Tibial artery (tissue), 4 donors: ENCODE measurements at places on chromosomes 5 and 9.

GRCh38 chr5:95735406-95735805, 4.3 kb downstream of the RHOBTB3 start:
- DNase-seq: no peak

DNA sequence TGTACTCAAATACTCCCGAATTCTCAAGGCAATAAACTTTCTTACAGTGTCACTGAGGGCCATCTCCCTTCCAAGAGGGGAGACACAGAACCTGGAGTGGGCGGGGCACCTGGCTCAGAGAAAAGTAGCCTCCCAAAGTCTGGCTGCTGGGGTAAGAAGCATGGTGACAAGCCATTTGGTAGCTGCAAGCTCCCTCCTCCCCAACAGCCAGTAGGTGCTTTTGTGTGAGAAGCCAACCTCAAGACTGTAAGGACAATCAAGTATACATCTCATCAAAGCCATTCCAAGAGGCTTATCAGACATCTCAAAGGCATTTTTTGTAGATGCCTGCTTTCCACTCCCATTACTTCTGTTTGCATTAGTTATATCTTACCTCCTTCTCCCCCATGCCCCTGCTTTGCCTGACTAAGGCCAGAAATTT, 1.4 kb downstream of the DAB2 start:
- DNase-seq: no peak

DNA sequence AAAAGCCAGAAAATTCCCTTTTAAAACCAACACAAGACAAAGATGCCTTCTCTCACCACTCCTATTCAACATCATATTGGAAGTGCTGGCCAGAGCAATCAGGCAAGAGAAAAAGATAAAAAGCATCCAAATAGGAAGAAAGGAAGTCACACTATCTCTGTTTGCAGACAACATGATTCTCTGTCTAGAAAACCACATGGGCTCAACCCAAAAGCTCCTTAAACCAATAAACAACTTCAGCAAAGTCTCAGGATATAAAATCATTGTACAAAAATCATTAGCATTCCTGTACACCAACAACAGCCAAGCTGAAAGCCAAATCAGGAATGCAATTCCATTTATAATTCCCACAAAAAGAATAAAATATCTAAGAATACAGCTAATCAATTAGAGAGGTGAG, 112.0 kb downstream of the ADAMTSL1 start:
- DNase-seq: no peak

GRCh38 chr9:29775491-29775890, 2202.2 kb upstream of the C9orf72 start:
- DNase-seq: no peak

- DNase-seq: no peak
Measured at GRCh38 chr5:157984611-157985010, 125.7 kb upstream of the CLINT1 start.

DNA sequence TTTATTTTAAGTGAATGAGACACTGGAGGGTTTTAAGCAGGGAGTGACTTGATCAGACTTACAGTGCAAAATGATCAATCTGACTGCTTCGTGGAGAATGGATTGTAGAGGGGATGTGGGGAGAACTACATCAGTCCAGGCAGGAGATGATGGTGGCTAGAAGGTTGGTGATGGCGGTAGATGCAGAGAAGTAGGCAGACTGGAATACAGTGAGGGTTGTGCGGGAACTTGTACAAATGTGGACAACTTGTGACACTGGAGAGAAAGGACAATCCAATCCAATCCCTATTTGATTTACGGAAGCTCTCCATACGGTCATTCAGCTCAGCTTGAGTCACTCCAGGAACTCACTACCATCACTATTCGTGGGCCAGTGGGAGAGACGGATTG, 593 bp downstream of the TIGD6 start:
- no peak for DNase-seq

DNA sequence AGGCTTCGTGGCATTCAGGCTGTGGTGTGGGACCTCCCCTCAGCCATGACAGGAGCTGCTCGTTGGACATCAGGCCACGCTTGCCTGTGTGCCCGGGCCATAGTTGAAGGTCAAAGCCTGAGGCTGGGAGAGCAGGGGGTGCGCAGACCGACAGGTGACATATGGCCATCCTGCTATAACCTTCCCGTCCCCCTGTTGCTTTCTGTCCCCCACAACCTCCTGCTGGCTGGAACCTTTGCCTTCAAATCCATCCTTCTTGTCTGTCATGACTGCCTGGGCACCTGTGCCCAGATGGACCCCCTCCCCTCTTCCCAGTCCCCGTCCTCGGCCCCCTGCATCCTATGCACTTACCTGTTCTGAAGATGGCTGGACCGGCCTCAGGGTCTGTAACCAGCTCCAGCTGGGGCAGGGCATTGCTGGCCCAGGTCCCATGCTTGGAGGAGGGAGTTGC, 83.2 kb downstream of the WNK2 start:
- peak; percentile 18 for DNase-seq

GRCh38 chr5:44001236-44001635, 388.0 kb downstream of the FGF10 start:
- no peak for DNase-seq

- DNase-seq: peak; percentile 61
Measured at GRCh38 chr9:134651226-134651905, 9.8 kb downstream of the COL5A1 start.

DNA sequence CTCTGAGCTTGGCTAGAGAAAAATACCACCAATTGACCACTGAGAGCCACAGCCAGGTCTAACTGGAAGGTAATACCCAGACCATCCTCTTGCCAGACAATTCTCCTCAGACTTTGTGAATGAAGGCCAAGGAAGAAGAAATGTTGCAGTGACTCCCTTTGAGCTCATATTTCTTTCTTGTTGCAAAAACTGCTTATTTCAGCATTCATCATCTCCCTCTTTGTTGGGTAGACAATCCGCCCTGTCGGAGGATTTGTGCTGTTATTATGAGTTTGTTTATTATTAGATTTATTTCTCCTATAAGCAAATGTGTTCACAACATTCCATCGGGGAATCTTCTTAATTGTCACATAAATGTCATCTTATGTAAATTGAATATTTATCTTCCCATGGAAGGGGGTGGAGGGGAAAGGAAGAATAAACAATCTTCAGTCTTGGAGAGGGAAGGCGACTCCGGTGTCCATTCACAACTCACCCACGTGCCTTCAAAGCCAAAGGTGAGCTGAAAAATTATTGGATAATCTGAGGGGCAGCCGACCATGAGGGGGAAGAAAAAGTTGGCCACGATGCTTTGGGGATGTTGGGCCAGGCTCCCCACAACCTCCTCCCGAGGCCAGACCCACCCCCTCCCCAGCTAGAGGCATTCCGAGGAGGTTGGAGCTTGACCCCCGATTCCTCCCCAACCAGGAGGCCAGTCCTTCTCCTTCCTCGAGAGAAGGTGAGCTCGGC, 1.8 kb upstream of the JADE2 start:
- no peak for DNase-seq

- DNase-seq: no peak
Measured at GRCh38 chr5:67643536-67643935, 446.9 kb upstream of the CD180 start.

GRCh38 chr5:133825631-133826289, 142.7 kb downstream of the C5orf15 start:
- DNase-seq: peak; percentile 58

- no peak for DNase-seq
Measured at GRCh38 chr5:80573062-80573461, 3.0 kb upstream of the ANKRD34B start.

GRCh38 chr9:136486131-136486530, 3.3 kb upstream of the SEC16A start:
- DNase-seq: no peak

- DNase-seq: no peak
Measured at GRCh38 chr5:72269411-72269780, 50.6 kb downstream of the MRPS27 start.
